ENCODE measurements at places on chromosomes 12 and 14.

DNA sequence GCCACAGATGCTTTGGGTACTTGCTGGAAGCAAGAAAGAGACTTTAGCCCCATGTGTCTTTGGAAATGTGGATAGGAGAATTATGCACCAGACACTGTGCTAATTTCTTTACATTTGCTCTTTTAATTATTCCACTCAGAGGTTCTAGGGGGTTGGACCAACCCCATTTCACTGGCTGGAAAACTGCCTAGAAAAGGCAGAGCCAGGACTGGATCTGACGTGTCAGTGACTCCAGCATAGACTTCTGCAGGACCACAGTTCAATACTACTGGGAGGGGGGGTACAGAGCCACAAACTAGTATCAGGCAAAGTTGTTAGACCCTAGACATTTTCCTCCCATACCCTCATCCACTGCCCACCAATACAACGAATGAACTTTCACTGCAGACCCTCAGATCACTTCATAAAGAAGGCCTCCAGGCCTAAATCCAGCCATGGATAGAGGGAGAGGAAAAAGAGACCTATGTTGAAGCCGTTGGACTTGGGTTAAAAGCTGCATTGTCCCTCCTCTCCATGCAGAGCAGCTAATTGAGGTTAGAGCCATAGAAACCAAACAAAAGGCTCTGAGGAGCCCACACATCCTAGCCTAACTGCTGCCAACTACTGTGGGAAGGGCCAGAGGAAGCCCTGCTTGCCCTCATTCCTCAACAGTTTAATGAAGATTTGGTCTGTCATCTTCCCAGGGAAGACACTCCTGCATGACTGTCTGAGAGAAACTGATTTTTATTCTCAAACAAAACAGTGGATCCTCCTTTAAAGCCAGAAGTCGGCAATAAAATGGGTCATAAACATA lies 68.7 kb downstream of the STON2 start:
- no peak for DNase-seq

DNA sequence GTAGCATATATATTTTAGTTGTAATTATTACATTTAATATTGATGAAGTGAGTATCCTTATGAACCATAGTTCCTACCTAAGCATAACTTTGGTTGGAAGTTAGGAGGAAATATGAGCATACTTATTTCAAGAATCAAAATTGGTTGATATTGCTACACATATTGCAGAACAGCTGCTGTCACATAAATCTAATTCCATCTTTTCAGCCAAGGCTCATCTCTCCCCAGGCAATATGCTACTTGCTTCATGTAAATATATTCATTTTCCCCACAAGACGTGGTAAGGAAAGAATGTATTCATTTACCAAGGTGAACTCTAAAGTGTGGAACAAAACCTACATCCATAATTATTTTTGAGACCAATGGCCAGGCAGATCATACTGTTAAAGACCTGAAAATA lies 62.5 kb upstream of the HIF1A start:
- DNase-seq: no peak

GRCh38 chr14:93619176-93619793 lies 169.0 kb downstream of the PRIMA1 start:
- peak; percentile 30 for DNase-seq

- DNase-seq: no peak
Observed at GRCh38 chr12:57618966-57619433, 7.8 kb downstream of the ARHGEF25 start.

DNA sequence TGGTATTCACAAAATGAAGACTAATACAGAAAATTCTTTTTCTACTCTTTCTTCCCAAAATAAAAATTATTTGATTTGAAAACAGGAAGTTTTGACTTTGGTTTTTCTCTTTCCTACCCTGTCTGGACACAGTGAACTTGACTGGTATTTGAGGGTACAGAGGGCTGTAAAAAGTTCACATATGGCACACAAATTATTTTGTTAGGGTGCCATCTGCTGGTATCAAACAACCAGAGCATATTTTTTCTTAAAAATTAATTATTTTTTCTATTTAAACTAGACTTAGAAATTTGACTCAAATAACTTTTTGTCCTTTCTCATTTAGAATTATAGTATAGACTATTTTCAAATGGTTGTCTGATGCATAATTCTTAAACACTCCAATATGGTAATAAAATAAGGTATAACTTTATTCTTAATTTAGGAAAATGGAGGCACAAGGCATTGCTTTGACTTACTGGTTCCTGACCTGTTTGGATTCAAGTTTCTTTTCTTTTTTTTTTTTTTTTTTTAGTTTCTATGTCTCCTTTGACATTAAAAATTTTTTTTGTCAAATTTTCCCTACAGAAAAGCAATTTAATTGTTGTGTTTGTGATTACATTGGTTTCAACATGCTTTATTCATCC lies 390.6 kb downstream of the PRKD1 start:
- no peak for DNase-seq

GRCh38 chr12:130336723-130337487 lies 782 bp upstream of the PIWIL1 start:
- DNase-seq: no peak

DNA sequence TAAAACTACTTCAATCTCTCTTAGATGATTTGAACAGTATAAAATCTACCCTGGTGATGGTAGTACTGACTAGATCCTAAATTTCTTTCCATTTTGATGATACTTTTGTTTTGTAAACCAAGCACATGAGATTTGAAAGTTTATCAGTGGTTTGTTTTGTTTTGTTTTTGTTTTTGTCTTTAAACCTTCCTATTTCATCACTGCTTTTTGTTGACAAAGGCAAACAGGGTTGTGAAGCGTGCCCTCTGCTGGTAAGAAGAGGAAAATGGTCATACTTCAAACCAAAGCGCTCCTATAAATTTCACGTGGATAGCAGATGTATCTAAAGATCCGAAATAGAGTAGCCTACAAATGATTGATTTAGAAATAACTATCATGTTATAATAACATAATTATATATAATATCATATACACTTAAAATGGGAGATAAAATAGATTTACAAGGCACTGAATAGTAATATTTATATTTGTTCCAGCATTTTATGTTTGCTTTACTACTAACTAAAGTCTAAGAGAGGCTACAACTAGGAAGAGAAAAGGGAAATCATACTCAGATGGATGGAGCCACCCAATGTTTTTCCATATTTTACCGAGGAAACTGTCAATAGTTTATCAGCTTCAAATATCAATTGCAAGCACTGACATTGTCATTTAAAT lies 254.0 kb upstream of the USP15 start:
- peak; percentile 4 for DNase-seq

GRCh38 chr12:1171657-1172408 lies 180.8 kb downstream of the ERC1 start:
- DNase-seq: no peak

DNA sequence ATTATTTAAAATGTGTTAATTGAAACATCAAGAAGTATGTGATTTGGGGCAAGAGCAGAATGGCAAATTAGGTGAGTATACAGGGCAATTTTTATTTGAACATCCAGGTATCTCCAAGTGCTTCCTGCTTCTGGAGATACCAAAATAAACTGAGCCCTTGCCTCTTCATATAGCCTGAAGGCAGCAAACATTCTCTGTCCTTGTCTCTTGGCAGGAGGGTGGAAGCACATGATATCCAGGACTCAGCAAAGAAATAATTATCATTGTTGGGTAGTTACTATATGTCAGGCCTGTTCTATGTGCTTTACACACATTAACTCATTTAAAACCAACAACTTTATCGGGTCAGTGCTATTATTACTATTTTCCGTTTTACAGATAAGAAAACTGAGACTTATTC lies 12.5 kb downstream of the LIN7A start:
- DNase-seq: no peak

- no peak for DNase-seq
Observed at GRCh38 chr12:82375201-82375600, 16.9 kb downstream of the METTL25 start.

- DNase-seq: no peak
Observed at GRCh38 chr12:111193977-111194702, 174.8 kb downstream of the PHETA1 start.

DNA sequence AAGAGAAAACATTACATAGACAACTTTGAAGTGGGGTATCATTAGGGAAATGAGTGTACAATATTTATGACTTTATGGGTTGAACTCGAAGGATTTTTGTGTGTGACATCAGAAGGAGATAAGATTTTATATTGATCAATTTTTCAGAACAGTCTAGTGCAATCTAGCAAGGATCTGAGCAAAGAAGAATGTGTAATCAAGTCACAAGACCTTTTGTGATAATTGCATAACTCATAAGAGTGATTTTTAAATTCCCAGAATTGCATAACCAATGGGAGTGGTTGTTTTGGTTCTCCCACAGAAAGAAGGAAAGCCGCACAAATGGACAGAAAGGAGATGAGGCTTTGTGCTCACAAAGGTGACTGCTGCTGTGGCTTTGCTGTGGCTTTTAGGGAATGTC lies 441.8 kb upstream of the FLRT2 start:
- no peak for DNase-seq

Data from thymus (tissue), 14 donors.